Stimulated activated CD4-positive, alpha-beta T cell treated with anti-CD3 and anti-CD28 coated beads, Interleukin-1b, Interleukin-23, amount 100 ng/mL, for 1 hour (primary cell): ENCODE measurements at places on chromosomes 6 and 20.

DNA sequence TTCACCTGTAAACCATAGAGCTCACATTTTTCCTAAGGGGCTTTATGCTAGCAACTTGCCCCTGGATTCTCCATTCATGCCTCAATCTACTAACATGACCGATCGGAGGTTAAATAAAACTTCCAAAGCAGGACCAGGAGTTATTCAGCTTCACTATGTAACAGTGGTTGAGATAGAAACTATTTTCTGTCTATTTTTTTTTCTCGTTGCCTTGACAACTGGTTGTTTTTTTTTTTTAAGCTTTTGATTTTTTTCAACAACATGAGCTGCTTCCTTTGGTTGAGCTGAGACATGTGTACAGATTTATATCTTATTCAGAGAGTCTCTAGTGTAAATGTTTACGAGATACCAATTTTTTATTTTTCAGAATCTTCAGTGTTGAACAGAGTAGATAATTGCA, 85.7 kb downstream of the SHLD1 start:
- DNase-seq, result no peak

- DNase-seq, result no peak
Measured at GRCh38 chr20:11207749-11208502, 534.1 kb upstream of the JAG1 start.

DNA sequence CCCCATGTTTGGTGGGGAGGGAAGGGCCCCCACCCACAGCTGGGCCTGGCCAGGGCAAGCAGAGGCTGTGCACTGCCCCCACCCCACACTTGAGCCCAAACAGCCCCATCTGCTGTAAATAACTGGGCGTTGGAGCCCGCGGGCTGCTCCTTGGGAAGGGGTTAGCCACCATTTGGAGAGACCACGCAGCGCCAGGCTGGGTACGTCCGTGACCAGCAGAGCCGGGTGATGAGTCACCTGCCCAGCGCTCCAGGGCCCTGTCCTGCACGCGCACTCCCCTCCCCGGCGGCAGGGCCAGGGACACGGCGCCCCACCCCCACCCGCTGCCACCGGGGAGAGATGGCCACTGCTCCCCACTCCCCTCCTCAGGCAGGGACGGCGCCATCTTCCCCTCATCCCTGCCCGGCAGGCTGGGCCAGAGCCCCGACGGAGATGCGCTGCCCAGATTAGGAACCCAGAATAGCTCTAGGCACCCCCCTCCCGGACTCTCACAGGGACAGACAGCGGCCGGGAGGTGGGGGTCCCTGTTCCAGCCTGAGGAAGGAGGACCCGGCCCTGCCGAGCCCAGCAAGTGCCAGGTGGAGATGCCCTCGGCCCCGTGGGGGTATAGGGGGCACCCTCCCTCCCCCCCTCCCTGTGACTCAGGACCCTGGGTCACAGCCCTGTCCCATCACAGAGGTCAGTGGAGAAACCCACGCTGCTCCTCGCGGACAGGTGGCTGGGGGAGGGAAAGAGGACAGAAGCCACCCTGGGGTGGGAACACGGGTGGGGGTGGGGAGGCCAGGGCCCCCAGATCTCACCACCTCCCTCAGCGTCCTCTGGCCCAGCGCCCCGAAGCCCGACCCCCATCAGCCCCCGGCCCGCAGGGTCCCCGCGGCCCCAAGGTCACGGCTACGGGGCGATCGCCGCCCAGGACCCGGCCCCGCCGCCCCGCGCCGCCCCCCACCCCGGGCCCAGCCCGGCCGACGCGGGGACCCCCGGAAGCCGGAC, 642 bp downstream of the EEF1A2 start:
- no peak for DNase-seq

GRCh38 chr6:99347804-99348203, 1.7 kb downstream of the FAXC start:
- no peak for DNase-seq

GRCh38 chr6:142376800-142377496, 75.1 kb downstream of the ADGRG6 start:
- no peak for DNase-seq

GRCh38 chr6:35729722-35730121, 7.1 kb upstream of the ARMC12 start:
- no peak for DNase-seq

DNA sequence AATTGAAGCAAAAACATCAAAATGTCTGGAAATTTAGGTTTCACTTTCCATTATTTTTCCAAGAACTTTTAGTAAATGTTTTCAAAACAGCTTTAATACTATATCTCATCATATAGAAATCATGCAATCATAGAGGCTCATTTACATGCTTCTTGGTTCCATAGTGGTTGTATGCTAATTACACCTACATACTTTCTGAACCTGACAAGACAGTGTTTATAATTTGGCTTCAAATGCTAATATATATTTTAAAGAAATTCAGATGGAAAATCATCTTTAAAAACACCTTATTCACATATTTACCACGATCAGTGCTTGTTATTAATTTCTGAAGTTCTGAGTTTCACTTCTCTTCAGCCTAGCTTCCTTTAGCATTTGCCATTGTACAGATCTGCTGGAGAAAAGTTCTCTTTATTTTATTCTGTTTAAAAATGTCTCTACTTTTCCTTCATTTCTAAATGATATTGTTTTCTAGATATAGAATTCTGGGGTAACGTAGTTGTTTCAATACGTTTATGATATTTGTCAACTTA, 89.9 kb downstream of the PLCB1 start:
- no peak for DNase-seq

- no peak for DNase-seq
Measured at GRCh38 chr20:60011512-60012507, 53.6 kb downstream of the CDH26 start.

- DNase-seq, result no peak
Measured at GRCh38 chr20:32752458-32753250, 9.4 kb upstream of the COMMD7 start.

- no peak for DNase-seq
Measured at GRCh38 chr6:23783901-23784300, 342.1 kb upstream of the NRSN1 start.

DNA sequence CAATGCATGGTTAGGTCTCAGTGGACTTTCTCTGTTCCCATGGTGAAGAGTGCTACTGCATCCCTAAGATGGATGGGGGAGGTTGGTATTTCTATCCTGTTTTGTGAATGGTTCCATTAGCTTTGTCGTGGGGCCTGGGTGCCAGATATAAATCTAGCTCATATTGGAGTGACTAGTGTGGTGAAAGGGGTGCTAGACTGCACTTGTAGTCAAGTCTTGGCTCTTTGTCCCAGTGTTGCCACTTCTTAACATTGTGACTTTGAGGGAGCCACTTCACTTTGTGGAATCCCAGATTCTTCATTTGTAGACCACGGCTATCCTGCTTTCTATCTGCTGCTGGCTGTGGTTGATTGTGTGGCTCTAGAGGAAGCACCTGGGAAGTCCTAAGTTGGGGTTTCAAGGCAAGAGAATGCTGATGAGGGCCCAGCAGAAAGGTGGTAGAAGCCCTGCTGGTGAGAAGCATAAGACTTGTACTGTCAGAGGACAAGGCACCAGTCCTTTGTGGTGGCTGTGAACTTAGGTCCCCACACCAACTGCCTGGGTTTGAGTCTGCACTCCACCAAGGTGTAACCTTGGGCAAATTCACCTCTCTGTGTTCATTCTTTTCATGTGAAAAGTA, 44.1 kb downstream of the VAPB start:
- DNase-seq, result no peak

DNA sequence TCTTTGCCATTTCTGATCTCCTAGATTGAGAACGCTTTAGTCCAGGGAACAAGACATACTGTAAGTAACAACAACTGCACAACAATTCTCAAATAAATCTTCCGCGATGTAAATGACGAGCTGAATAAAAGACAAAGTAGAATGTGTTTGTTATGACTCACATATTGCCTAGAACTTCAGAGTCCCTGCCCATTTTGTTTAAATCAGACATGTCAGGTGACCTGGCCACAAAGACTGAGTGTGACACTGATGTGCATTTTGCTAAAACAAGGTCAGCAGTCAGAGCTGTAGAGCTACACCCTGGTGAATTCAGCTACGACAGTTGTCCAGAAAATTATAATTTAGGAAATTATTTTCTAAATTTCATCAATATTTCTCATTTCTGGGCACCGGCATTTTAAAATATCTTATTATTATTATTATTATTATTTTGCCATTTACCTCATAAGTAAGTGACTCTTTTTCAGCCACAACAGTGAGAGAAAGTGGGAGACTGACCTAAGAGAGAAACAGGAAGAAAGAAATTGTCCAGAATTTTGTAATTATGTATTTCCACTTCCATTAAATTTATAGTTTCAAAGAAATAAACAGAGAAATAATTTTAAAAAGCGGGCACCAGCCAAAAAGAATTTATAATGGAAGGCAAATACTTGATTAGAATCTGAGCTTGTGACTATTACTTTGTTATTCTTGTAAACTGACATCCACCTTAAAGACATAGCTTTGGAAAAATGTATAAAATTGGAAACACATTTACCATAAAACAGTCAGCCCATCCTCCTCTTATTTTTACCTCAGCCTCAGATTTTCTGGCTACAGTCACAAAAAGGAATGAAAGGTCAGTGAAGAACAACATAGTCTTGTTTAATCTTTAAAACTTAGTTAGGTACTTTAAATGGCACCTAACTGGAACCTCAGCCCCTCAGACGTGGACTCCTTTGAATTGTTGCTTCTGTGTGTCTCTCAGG, 157.0 kb upstream of the CITED2 start:
- DNase-seq, result no peak

DNA sequence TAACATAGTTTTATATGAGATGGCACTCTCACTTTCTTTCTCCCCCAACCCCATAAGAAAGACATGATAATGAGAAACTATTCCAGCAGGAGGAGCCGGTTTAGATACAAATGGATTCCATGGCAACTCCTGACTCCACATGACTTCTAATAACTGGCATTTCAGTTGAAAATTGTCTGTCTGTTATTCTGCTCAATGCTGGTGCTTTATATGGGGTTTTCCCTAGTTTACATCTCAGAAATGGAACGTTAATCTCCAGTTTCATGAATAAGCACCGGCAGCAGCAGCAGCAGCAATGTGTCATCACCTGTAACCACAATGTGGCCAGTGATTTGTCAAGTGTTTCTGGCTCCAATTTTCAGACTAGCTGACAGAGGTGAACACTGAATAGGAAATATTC, 8.0 kb upstream of the SIM1 start:
- DNase-seq, result no peak

- no peak for DNase-seq
Measured at GRCh38 chr6:1491591-1492319, 102.4 kb downstream of the FOXF2 start.

- no peak for DNase-seq
Measured at GRCh38 chr6:72401865-72402264, 220.0 kb upstream of the KCNQ5 start.

- DNase-seq, result no peak
Measured at GRCh38 chr6:106180208-106180607, 94.1 kb downstream of the PRDM1 start.

GRCh38 chr6:30615219-30615957, 1.7 kb downstream of the PPP1R10 start:
- no peak for DNase-seq

GRCh38 chr20:42461965-42462593, 727.6 kb downstream of the PTPRT start:
- no peak for DNase-seq
